Retina (tissue), 1 donor: ENCODE measurements at places on chromosomes 7 and 10.

- peak; percentile 30 for DNase-seq
Observed at GRCh38 chr10:33746836-33747268, 412.4 kb upstream of the NRP1 start.

DNA sequence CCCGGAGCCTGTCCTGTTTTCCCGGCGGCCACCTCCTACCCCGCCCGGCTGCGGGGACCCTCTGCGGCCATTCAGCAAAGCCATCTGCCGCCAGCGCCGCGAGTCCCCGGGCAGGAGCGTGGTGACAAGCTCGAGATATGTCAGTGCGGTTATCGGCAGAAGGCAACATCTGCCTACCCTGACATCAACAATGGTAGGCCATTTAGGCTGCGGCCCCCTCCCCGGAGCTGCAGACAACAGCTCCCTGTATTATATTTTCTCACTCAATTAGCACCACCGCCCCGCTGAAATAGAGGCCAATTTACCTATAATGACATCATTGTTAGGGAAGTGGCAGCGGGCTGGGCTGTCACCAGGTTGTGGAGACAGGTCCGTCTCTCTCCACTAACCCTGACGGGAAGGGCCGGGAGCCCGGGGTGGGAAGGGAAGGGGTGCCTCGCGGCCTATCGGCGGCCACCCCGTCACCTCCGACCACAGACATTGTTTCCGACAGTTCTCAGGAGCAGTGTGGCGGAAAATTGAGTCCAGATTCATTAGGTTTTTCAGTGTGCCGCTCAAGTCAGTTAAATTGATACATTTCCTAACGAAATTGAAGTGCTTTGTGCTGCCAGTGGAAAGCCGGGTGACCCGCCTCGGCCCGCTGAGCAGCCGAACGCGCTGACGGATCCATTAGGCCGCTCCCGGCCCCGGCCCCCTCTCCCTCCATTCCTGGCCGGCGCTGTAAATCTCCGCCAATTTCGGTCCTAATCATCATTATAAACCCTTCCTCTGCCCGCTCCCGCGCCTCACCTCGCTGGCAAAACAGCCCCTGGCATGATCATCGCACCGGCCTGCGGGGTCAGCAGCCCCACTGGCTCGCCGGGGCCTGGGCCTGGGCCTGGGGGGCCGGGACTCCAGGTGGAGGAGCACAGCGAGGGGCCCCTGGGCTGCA, 43.0 kb downstream of the UNCX start:
- DNase-seq, result peak; percentile 89

DNA sequence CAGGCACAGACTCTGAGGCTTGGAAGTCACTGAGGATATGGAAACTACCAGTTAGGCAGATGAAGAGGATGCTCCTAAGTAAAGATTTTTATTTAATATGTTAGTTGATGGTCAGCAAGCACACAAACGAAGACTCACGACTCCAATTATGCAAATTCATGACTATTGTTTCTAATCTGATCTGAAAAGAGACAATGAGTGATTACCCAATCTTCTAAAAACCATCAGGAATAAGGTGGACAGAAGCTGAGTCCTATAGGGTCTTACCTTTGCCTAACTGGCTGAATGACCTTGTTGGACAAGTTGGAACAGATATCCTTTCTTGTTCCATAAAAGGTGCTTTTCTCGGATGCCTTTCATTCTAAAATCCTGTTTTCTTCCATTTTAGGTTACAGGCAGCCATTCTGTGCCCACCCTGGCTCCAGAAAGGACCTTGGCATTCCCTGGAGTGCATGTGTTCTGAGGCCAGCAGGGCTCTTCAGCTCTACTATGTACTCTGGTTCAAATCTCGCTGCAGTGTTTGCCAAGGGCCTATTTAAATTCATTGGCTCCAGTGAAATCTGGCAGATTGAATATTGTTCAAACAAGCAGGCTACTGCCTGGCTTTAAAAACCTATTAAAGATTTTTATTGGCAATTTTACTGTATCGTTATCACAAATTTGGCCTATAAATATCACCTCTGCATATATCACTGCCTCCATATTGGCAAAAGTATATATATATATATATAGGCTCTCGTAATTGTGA, 77.5 kb downstream of the SLC25A13 start:
- DNase-seq, result no peak

DNA sequence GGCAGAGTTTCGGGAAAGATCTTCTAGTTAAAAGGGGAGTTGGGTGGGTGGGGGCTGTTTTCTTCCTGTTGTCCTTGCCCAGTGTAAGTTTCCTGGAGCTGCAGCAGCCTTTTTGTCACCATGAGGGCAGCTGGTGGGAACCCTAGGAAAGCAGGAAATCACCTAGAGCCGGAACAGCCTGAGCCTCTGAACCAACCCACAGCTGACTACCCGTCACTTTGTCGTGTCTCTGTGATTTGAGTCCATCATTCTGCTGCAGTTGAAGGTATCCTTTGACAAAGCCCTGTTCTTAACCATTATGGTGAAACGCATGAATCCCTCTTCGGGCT, 1.2 kb upstream of the C10orf143 start:
- DNase-seq, result no peak

GRCh38 chr7:95316588-95316987, 7.7 kb downstream of the PON1 start:
- DNase-seq, result no peak

GRCh38 chr10:3408603-3409365, 236.2 kb upstream of the PITRM1 start:
- DNase-seq, result no peak

DNA sequence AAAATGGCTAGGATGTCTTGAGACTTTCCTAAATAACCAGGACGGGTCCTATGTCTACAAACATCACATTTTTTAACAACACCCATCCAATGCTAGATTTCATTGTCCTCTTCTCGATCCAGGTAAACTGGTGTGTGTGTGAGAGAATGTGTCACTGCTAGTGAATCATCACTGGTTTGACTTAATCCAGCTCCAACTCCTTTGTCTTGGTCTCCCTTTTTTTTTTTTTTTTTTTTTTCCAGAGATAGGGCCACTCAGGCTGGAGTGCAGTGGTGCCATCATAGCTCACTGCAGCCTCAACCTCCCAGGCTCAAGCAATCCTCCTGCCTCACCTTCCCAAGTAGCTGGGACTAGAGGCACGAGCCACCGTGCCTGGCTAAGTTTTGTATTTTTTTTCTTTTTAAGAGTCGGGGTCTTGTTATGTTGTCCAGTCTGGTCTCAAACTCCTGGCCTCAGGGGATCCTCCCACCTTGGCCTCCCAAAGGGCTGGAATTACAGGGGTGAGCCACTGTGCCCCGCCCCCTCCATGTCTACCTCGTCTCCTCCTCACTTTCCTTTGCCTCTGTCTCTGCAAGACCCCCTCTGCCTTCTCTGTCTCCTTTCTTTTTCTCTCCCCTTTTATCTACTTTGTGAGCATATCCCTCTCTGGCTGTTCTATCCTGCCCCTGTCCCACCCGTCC, 2.2 kb upstream of the UFSP1 start:
- DNase-seq, result no peak

- DNase-seq, result no peak
Observed at GRCh38 chr10:51206500-51206899, 132.2 kb downstream of the PRKG1 start.

DNA sequence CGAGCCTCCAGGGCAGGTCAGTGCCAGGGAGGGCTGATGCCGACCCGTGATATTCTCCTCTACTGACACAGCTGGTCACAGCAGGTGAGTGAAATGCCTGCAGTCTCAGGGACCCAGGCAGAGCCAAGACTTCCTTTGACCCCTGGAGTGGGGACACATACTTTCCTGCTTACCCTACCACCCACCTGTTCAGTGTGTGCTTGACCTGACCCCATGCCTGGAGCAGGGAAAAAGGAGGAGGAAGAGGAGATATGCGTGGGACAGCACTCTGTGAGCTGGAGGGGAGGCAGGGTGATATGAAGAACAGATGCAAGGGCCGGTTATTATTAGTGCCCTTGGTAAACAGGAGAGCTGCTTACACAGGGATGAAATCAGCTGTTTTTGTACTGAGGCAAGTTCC, 40.8 kb upstream of the WIPF3 start:
- DNase-seq, result no peak

GRCh38 chr7:35353481-35353880, 99.6 kb upstream of the TBX20 start:
- DNase-seq, result peak; percentile 28

DNA sequence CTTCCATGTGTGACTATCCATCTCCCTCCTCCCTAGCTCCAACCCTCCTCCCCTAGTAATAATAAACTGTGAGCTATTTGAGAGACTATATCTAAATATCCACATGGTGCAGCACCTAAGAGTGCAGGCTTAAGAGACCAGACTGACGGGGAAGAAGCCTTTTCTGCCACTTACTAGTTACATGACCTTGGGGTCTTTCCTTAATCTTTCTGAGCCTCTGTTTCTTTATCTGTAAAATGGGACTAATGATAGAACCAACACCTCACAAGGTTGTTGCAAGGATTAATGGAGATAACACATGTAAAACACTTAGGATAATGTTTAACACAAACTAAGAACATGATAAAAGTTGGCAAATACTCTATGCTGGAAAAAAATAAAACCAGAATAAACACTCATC, 37.1 kb upstream of the FBXW4 start:
- no peak for DNase-seq

- no peak for DNase-seq
Observed at GRCh38 chr7:38736138-38736537, 105.0 kb upstream of the AMPH start.

GRCh38 chr7:131365838-131366237, 38.2 kb downstream of the MKLN1 start:
- no peak for DNase-seq

DNA sequence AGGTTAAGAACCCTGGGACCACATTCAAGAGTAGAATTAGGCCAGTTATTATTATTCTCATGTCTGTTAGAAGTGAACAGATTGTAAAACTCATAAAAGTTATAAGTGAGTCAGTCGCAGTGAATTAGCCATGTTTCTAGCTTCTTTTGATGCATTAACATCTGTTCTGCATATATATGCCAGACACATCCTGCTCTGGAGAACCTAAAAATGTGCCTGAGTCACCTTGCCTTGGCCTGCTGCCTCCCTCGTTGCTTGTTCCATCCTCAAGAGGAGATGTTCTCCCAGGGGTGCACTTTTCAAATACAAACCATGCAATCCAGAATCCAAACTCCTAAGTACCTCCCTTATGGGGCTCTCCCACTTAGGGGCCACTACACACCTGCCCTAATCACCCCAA, 14.8 kb downstream of the TSPAN12 start:
- no peak for DNase-seq

- peak; percentile 43 for DNase-seq
Observed at GRCh38 chr7:64887756-64888508, 15.1 kb upstream of the ZNF273 start.

GRCh38 chr10:7797582-7797981, 9.6 kb downstream of the ATP5F1C start:
- DNase-seq, result no peak

GRCh38 chr10:95459446-95460045, 101.6 kb downstream of the SORBS1 start:
- peak; percentile 62 for DNase-seq

DNA sequence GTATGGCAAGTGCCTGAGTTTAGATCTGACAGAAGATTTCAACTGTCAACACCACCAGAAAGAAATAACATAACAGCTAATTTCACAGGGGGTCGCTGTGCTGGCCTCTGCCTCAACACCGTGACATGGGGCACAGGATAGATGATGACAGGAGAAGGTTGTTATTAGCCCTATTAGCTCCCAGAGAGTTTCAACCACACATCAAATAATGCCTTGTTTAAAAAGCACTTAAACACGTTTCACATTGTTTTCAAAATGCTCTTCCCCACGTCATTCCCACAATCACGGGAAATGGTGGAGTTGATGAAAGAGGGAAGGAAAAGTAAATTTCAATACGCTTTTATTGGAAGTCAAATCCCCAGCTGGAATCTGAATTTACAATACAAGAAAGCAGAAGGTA, 184.7 kb downstream of the MAGI2 start:
- DNase-seq, result no peak

DNA sequence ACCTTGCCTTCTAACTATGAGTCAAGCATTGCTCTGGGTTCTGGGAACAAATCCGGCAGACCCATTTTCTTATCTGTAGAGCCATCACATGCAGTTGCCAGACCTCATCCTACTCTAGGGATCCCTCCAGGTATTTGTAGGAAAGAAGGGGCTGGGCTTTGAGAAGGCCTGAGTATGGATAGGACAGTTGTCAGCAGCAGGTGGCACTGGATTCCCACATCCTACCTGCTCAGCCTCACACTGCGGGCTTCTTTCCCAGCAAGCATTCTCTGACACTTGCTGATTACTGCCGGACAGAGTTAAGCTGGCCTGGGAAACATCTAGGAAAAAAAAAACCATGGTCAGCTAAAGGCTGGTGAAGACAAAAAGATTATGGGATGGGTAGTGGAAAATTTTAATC, 224.1 kb downstream of the CCSER2 start:
- DNase-seq, result no peak

DNA sequence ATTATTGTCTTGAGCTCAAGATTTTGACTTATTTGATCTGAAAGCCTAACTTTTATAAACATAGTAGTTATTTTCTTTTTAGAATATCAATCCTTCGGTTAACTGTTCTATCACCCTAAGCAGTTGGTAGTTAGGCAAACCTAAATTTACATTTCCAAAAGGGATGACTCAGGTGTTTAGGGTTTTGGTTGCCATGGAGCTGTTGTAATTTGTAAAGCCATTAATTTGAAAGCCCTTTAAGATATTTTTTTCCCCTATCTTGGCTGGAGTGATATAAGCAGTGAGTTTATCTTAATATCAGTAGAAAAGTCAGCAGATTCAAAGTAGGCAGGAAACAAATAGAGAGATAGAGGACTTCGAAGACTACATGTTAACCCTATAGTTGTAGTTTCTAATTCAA, 1472.6 kb upstream of the CELF2 start:
- no peak for DNase-seq
